NCI-H1436 (cell line): ENCODE measurements at places on chromosomes 12 and 14.
A peak's percentile ranks its signal among the peaks of the same experiment; 100 is the strongest.

DNA sequence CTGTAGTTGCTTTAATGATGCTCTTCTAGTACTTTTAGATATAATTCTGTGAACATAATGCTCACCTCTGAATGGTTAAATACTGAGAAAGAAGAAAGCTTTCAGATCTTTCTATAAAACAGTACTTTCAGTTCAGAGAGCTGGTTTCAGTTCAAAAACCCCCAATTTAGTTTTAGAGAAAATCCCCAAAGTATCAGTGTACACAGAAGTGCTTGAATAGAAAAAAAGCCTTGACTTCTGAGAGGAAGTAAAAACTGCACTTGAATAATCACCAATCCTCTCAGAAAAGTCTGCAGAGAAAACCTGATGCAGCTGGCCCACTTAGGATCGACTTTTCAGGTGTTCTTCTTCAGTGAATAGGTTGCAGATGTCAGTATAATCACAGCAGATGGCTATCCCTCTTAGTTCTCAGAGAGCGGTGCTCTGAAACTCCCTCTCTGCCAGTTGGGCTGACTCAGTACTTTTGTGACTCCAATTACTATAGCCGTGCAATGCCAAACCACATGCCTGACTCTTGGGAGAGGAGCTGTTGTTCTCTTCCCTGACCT is 616.3 kb downstream of the LRFN5 start:
- peak; percentile 76 for DNase-seq

DNA sequence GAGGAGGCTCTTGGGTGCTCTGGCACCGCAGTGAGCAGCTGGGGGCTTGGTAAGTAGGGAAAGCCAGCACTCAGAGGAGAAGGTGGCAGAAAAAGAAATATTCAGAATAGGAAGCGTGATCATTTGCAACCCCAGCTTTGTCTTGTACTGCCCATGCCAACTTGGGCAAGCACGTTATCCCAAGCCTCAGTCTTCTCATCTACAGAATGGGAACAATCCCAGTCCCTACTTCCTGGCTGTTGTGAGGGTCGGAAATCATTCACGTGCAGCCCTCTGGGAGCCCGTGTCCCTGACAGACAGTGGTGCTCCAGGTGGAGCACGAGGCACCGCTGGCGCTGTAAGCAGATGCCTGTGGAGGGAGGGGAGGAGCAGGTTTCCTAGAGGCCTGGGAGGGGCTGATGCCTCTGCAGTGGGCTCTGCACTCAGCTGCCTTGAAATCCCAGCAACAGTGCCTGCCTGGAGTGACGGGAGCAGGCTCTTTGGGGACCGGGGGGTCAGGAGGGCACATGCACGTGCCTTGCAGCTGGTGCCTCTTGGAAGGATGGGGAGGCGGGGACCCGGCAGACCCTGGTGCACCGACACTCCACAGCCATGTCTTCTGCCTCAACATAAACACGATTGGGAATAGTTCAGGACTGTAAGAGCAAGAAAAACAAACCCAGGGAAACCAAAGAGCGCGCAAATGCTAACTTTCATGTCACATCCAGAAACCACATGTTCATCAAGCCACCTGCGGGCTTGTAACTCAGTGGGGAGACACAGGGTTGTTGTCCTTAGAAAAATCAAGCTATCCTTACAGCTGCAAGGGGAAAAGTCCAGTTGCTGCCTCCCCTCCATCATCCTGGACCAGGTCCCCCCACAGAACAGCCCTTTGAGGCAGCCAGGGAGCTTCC is 86.5 kb upstream of the DIO3 start:
- DNase-seq: no peak

DNA sequence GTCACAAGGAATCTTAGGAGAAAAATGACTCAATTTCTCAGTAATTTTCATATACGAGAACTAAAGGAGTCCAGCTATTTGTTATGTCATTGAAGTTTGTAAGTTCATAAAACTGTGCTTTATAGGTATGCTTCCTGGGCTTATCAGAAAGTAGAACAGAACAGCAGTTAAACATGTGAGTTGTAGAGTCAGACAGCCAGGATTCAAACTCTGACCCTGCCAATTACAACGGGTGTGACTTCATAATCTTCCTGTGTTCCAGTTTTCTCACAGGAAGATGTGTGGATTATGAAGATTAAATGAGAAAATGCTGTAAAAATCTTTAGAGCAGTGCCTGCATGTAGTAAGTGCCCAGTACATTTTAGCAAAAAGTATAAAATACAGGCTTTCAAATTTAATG is 8.9 kb downstream of the TRIM9 start:
- DNase-seq: no peak

DNA sequence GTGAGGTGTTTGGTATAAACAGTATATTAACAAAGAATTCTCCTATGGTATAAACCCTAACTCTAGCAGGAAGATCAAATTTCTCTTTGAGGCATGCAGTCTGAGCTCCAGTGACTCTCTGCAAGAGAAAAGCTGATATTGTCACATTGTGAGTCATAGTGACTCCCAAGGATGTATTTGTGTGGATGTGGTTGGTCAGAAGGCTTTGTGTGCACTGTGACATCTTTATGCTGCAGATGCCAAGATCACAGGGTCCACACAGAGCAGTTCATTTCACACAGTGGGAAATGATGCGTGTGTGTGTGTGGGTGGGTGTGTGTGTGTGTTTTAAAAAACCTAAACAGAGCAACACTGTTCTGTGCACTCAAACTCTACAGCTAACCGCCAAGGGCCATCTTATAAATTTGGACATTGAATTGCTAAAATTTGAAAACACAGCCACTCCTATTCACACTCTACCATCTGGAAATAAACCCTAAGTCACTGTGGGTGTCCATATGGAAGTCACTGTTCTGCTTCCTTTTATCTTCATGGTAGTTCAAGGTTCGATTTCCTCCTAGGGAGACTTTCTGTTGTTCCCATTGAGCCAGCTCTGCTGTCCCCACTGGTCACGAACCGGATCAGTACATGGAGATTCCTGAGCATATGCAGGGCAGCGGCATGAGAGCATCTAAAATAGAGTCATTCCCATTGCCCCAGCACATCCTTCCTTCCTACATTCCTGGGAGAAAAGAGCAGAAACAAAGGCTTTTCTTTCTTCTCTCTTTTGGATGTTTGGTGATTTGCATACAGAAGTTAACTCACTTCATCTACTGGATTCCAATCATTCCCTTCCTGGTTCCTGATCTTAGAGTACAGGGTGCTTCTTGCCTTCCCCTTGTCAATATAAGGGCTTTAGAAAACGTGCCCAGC is 727.6 kb downstream of the DIO2 start:
- no peak for DNase-seq

GRCh38 chr14:70917633-70918032 is 10.4 kb downstream of the PCNX1 start:
- DNase-seq: no peak

GRCh38 chr12:77940567-77940966 is 109.9 kb downstream of the NAV3 start:
- DNase-seq: no peak

GRCh38 chr14:98227727-98228111 is 1044.3 kb downstream of the BCL11B start:
- no peak for DNase-seq

- DNase-seq: no peak
Observed at GRCh38 chr14:59529189-59529588, 44.9 kb downstream of the JKAMP start.

DNA sequence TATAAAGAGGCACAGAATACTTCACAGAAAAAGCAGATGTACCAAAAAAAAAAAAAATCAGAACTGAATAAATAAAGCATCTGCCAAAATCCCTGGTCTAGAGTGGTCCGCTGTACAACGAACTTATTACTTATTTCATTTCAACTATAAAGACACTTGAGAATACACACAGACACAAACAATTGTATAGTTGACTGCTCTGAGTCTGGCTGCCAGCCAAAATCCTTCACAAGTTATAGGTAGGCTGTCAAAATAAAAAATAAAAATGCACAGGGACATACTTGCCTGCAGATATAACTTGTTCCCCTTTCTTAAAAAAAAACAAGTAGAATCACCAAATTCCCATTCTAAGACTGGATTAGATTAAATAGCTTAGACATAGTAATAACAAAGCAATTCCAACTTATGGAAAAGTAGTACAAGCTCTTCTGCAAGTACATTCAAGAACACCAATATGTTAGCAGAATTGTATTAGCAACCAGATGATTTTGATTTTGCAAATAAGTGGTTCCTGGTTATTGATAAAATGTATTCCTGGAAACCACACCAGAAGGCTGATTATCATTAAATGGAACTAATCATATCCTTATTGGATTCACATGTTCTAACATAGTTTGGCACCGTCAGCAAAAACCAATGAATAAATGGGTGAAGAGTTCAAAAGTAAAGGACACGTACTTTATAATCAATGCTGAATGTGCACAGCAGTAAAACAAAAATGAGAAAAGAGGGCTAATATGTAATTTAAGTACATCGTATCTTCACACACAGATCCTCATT is 248.5 kb downstream of the NELL2 start:
- DNase-seq: no peak

DNA sequence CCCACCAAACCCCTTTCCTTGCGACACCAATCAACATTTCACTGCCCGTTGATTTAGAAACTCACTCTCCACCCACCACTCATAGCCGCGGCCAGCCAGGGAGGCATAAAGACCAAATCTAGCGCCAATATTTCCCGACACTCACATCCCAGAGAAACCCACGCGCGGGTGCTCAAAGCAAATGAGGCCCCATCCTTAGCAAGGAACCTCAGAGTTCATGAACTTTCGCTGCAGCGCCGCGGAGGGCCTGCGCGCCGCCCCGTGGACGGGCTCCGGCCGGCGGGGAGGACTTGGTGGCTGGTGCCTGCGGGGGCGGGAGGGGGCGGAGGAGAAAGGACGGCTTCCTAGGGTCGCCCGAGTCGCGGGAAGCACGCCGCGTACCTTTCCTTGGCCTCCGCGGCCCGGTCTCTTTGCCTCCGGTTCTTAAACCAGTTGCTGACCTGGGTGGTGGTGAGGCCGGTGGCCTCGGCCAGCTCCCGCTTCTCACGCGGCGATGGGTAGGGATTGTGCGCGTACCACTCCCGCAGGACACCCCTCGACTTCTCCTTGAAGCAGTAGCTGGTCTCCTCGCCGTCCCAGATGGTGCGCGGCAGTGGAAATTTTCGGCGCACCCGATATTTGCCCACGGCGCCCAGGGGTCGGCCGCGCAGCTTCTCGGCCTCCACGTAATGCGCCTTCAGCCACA is 886 bp downstream of the SIX1 start:
- no peak for DNase-seq

DNA sequence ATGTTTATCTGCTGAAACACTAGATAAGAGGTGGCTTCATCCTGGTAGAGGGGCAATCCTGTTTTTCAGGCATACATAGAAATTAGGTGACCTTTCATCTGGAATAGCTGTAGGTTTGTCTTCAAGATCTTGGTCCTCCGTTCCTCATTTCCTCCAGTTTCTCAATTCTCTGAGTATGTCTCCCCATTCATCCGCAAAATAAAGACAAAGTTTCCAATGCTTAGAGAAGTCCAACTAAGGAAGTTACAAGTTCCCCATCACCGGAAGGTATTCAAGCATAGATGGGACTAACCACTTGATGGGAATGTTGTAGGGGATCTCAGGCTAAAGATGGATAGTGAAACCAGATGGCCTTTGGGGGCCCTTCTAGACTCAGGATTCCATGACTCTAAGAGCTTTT is 34.3 kb downstream of the ERG28 start:
- DNase-seq: no peak

- DNase-seq: no peak
Observed at GRCh38 chr12:41220931-41221330, 32.8 kb downstream of the PDZRN4 start.

DNA sequence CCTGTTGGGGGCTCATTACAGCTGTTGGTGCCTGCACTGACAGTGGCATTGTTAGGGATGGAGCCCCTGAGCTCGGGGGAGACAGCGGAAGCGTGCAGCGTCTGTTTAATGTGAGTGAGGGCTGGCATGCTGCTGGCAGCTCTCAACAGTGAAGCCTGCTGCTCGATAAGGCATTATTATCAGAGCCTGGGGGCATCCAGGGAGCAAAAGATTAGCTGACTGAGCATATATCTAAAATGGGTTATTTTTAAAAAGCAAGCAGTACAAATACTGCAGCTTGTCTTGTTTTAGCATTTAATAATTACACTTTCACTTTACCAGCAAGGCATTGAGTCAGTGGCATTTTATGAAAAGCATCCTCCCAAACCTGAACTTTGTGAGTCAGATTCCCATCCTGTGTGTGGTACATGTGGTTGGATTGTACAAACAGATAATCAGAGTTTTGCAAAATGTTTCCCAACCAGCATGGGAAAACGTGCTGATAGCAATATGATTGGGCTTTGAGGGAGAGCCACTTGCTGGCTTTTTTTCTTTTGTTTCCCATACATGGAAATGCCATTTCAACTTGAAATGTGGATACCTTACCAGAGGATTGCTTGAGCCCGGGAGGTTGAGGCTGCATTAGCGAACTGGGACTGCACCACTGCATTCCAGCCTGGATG is 150.8 kb downstream of the PRKCH start:
- DNase-seq: no peak

GRCh38 chr14:95048771-95049312 is 108.5 kb downstream of the DICER1 start:
- no peak for DNase-seq

- DNase-seq: no peak
Observed at GRCh38 chr12:22530-23201, 43.9 kb upstream of the IQSEC3 start.

DNA sequence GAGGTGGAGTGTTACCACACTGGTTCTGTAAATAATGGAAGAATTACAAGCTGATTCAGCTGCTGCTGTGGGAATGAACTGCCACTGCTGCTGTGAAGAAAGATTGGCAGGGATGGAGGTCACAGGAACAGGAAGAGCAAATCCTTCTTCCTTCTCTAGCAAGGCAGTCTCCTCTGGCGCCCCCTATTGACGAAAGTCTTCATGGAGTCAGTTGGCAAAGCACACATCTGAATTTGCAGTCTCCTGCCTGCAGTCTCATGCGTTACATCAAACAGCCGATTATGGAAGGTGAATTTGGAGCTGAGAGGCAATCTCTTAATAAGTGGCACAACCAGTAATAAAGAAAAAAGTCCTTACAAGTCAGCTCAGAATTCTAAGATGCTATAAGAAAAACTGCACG is 106.0 kb upstream of the TMTC1 start:
- no peak for DNase-seq

DNA sequence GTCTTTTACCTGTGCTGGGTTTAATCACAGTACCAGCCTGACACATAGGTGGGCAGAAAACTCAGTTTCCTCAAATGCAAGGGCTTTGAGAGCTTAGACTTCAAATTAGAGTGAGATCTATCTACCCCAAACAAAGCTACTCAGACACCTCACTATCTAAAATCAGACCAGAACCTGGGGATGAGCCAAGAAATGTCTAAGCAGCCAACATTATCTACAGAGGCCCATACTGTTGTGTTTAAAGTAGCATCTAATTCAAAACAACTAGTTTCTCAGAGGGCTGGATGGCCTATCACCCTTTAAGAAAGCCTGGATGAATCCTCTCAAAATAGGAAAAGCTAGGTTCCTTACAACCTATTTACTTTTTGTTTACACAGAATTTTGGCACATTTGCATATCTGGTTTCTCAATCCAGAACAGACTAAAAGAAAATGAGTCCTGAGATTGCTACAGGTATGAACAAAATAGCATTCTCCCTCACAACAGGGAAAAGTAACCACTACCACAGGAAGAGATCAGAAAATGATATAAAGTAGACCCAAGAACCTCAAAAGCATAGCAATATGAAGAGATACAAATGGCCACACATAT is 142.4 kb downstream of the ZFP36L1 start:
- no peak for DNase-seq
